ENCODE measurements at places on chromosomes 16 and 17. TPM values are rescaled to one million over a fixed set of nuclear protein-coding genes. Genes with fewer than 3 reads are reported as not detected.

CEP20 gene
- total RNA-seq: 40.8 TPM

KCNJ12 gene
- 1.5 TPM for total RNA-seq

APOBR gene
- not detected for total RNA-seq

CPNE7 gene
- total RNA-seq: 27.5 TPM

GNAO1 gene
- 0.30 TPM for total RNA-seq

FOXK2 gene
- 24.6 TPM for total RNA-seq

ANKRD40CL gene
- total RNA-seq: not detected

HOXB3 gene
- 5.6 TPM for total RNA-seq

All from smooth muscle cell of the umbilical artery (primary cell).